Chondrocyte (in vitro differentiated cells): ENCODE measurements at places on chromosomes 13 and 19. TPM values are rescaled to one million over a fixed set of nuclear protein-coding genes. Genes with fewer than 3 reads are reported as not detected.

Gene ZNF845
- total RNA-seq, result 3.6 to 6.6 TPM (median 4.8 TPM) in 3 replicates

DNA sequence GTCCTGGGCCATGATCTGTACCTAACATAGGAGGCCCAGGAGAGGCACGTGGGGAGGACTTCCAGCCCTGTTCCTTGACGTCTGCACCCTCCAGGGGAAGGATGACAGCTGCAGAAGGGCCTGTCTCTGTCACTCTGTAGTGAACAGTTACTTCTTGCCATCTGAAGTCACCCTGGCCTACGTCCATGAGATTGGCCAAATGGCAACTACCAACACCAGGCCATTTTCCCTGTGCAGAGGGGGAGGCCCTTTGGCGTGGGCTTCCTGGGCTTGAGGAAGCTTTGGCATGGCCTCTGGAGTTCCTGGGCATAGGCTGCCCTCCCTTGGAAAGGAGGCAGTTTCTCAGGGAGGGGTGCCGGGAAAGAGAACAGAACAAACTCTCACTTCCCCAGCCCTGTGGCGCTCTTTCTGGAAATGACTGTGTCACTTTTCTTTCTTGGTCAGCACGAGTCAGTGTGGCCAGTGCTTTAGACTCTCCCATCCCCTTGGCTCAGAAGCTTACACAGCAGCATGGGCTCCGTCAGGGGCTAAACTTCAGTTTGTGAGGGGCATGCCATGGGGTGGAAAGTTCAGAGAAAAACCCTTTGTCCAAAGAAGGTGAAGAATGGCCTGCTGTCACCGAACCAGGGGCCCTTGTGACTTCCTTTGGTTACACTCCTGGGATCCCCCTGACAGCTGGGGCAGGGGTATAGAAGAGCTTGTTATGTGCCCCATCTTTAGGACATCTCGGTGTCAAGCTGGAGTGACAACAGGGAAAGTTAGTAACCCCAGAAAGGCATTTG lies 5.3 kb downstream of the CARM1 start:
- no peak for DNase-seq

Gene PRR19
- total RNA-seq, result 0.24 to 1.7 TPM (median 0.82 TPM) in 3 replicates

- no peak for DNase-seq
These were observed 28.2 kb downstream of the CKM start for GRCh38 chr19:45294291-45295029.

DNA sequence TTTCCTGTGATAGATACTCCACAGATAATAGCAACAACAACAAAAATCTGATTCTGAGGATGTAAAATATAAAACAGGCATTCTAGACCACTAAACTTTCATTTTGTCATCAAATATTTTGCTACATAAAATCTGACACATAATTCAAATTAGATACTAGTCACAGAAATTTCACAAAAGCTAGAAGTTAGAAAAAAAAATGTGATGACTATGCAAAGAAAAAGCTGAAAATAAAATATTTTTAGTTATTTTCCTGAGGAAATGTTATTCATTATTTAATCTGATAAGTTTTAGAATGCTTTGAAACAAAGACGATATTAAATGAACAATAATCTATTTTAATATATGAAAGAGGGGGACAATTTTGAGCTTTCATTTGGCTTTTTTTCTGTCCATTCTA lies 357.2 kb downstream of the SLITRK6 start:
- no peak for DNase-seq

Gene ZNF865
- 16.1 to 18.1 TPM (median 16.4 TPM) in 3 replicates for total RNA-seq

Gene TSEN34
- 39.6 to 46.2 TPM (median 40.5 TPM) in 3 replicates for total RNA-seq

DNA sequence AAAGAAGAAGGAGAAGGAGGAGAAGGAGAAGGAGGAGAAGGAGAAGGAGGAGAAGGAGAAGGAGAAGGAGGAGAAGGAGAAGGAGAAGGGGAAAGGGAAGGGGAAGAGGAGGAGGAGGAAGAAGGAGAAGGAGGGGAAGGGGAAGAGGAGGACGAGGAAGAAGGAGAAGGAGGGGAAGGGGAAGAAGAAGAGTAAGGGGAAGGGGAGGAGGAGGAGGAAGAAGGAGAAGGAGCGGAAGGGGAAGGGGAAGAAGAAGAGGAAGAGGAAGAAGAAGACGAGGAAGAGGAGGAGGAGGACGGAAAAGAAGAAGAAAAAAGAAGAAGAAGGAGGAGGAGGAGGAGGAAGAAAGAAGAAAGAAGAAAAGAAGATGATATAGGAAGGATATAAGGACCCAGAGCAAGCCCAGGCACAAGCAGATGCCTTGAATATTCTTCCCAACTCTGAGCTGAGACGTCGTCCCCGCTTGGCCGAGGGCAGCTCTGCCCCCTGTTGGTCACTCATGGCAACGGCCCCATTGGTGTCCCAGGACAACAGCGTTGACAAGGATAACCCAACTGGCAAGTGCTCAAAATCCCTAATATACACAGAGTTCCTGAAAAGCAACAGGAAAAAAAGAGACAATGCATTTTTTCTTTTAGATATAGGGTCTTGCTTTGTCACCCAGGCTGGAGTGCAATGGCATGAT lies 30.6 kb upstream of the IGSF23 start:
- no peak for DNase-seq

DNA sequence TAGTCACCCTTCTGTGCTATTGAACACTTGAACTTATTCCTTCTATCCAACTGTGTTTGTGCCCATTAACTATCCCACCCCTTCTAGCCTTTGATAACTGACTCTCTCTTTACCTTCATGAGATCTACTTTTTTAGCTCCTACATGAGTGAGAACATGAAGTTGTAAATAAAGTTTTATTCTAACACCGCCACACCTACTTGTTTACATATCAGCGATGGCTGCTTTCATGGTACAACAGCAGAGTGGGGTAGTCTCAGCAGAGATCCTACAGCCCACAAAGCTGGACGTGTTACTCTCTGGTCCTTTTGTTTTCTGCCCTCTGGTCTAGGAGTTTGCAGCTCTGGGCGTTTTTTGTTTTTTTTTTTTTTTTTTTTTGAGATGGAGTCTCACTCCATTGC lies 23.7 kb downstream of the VSTM1 start:
- DNase-seq, result no peak

DNA sequence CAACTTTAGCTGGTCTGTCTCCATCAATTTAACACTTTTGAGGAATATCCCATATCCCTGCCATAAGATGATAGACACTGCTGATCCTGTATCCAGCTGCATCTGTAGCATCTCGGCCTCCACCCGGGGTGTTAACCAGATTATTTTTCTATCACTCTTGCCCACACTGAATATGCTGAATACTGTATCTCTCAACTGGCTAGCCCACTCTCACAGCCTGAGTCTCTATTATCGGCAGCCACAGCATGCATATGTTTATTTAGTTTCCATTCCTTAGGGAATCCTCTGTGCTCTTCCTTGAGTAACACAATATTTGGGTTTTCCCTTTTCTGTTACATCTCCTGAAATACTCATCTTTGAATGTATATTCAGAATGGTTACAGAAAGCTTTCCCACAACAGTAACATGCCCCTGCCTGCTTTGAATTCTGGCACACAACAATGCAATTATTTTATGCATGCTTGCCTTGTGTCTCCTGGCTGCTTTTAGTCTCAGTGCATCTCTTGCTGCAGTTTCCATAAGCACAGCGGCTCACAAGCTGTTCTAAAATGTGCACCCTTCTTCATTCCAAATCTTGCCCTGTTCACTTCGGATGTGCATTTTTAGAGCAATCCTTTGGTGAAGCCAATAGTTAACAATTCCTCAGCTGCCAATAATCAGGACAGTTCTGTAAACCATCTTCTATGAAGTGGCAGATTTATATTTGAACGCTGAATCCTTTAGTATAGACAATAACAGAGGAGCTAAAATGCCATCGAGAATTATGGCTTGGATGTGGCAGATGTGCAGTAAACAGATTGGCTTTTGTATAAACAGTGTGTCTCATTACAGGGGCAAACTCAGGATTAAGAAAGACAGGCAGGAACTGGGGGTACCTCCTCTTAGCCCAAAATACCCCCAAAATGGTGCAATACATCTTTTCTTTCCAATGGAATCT lies 261.9 kb upstream of the SOX21 start:
- DNase-seq, result no peak

Gene PRKCG
- 0.15 to 0.56 TPM in 2 of 3 replicates, not detected in the other for total RNA-seq

GRCh38 chr13:109131698-109132257 lies 502.4 kb downstream of the MYO16 start:
- no peak for DNase-seq

GRCh38 chr19:1762243-1763117 lies 9.2 kb downstream of the ONECUT3 start:
- no peak for DNase-seq
